Fibroblast of skin of back (primary cell): ENCODE measurements at places on chromosomes 2 and 18.

GRCh38 chr2:169815849-169816248 lies 8.9 kb downstream of the METTL5 start:
- DNase-seq, result peak; percentile 93

DNA sequence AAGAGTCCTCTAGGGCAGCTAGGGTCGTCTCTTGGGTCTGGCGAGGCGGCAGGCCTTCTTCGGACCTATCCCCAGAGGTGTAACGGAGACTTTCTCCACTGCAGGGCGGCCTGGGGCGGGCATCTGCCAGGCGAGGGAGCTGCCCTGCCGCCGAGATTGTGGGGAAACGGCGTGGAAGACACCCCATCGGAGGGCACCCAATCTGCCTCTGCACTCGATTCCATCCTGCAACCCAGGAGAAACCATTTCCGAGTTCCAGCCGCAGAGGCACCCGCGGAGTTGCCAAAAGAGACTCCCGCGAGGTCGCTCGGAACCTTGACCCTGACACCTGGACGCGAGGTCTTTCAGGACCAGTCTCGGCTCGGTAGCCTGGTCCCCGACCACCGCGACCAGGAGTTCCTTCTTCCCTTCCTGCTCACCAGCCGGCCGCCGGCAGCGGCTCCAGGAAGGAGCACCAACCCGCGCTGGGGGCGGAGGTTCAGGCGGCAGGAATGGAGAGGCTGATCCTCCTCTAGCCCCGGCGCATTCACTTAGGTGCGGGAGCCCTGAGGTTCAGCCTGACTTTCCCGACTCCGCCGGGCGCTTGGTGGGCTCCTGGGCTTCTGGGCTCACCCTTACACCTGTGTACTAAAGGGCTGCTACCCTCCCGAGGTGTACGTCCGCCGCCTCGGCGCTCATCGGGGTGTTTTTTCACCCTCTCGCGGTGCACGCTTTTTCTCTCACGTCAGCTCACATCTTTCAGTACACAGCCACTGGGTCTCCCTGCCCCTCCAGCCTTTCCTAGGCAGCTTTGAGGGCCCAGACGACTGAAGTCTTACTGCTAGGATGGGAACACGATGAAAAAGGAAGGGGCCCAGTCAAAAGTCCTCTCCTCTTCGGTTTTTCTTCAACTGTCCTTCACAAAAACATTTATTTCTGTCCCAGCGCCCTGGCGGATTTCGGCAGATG lies 8.1 kb downstream of the SIX2 start:
- peak; percentile 35 for DNase-seq

- DNase-seq, result no peak
These were observed 121.5 kb upstream of the SIX2 start for GRCh38 chr2:45130736-45131135.

GRCh38 chr18:76494231-76495005 lies 624 bp downstream of the ZNF516 start:
- DNase-seq, result no peak

- no peak for DNase-seq
These were observed 37.7 kb downstream of the HS1BP3 start for GRCh38 chr2:20612925-20613916.

GRCh38 chr2:134080386-134081089 lies 173.3 kb upstream of the MGAT5 start:
- DNase-seq, result no peak

DNA sequence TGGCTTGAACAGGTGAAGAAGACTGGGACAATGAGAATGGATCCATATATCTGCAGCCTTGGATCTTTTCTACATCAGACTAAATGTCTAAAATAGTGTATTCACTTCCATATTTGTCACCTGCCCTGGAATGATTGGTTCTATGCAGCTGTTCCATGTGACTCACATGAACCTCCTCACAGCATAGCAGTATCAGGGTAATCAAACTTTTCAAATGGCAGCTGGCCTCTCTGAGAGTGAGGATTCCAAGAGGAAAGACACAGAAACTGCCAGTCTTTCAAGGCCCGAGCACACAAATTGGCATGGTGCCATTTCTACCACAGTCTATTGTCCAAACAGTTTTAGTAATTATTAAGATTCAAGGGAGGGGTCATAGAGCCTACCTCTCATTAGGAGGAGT lies 859.3 kb downstream of the BCL11A start:
- no peak for DNase-seq

GRCh38 chr2:76193089-76193488 lies 482.4 kb upstream of the GCFC2 start:
- DNase-seq, result no peak

GRCh38 chr2:69634196-69634821 lies 9.2 kb downstream of the AAK1 start:
- DNase-seq, result no peak

DNA sequence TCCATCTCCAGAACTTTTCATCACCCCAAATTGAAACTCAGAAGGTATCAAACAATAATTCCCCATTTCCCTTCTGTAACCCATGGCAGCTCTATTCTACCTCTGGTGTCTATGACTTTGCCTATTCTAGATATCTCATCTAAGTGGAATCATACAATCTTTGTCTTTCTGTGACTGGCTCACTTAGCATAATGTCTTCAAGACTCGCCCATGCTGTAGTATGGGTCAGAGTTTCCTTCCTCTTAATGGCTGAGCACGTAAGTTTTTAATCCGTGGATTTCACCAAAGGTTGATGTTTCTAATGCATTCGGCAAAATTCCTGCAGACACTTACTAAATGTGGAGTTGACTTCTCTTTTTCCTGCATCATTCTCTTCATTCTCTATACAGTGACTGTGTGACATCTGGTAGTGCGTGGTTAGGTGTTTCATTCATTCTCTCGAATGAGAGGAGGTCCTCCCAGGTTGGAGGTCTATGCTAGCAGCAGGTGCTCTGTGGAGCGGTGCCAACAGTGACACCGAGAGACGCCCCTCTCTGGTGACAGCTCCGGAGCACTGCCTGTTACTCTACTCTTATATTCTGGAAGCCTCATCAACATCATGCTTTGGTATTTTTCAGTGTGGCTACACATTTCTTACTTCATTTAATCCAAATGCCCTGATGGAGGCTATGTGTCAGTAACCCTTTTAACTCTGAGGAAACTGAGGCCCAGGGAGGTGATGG lies 50.1 kb downstream of the ATOH8 start:
- DNase-seq, result no peak

GRCh38 chr2:127695491-127696472 lies 5.5 kb upstream of the SFT2D3 start:
- DNase-seq, result peak; percentile 68

GRCh38 chr2:23540804-23541360 lies 155.9 kb downstream of the KLHL29 start:
- DNase-seq, result no peak

DNA sequence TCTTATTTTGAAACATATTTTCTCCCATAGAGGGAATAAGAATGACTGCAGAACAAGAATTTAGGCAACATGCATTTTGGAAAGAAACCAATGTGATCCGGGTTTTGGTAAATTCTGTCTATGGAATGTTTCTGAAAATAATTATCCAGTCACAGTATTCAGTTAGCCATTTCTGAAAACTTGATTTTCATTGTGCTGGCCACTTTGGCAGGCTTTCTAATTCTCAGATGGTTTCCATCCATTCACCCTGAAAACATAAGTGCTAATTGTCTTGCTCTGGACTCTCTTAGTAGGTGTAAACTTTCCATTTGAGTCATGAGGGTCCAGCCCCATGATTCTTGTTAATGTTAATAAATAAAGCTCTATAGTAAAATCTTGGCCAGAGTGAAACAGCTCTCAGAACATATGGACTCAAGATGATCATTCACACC lies 176.5 kb downstream of the RBM43 start:
- DNase-seq, result no peak

- DNase-seq, result no peak
These were observed 56.5 kb downstream of the TMEM247 start for GRCh38 chr2:46535896-46536295.

DNA sequence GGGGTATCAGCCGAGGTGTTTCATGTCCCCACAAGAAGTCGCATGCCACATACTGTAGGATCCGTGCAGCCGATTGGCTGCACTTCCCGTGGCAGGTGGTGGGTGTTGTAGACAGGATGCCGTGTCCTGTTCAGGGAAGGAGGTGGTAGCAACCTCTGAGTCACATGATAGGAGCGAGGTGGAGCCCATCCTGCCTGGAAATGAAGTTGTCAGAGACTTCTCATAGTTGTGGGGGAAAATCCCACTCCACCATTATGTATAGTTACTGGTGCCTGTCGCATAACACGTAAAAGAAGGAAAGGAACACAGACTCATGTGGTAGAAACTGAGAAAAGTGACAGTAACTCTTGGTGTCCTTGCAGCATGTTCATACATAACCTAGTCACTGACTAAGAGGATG lies 91.4 kb upstream of the IL1R2 start:
- DNase-seq, result no peak

GRCh38 chr18:76265497-76266235 lies 229.4 kb downstream of the ZNF516 start:
- DNase-seq, result no peak

- peak; percentile 32 for DNase-seq
These were observed 57.1 kb downstream of the CAVIN2 start for GRCh38 chr2:191789796-191790195.

- DNase-seq, result no peak
These were observed 55.9 kb upstream of the ATL2 start for GRCh38 chr2:38432820-38433606.

DNA sequence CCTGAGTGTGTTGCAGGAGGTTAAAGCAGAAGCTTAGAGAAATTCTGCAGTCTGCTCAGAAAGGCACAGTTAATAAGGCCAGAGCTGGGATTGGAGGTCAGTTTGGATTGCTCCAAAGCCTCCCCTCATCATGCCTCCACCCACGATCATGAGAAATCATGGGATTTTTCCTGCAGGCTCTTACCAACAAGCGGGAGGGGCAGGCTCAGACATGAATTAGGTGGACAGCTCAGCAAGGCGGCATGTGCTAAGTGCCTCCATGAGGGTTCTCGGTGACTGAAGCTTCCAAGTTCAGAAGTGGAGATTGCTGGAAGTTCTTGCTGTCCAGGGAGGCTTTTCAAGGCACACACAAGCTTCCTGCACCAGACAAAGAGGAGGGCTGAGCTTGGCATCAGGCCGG lies 163.8 kb downstream of the SETBP1 start:
- DNase-seq, result no peak
